ENCODE measurements at places on chromosomes 2 and 18. TPM values are rescaled to one million over a fixed set of nuclear protein-coding genes. Genes with fewer than 3 reads are reported as not detected.

DNA sequence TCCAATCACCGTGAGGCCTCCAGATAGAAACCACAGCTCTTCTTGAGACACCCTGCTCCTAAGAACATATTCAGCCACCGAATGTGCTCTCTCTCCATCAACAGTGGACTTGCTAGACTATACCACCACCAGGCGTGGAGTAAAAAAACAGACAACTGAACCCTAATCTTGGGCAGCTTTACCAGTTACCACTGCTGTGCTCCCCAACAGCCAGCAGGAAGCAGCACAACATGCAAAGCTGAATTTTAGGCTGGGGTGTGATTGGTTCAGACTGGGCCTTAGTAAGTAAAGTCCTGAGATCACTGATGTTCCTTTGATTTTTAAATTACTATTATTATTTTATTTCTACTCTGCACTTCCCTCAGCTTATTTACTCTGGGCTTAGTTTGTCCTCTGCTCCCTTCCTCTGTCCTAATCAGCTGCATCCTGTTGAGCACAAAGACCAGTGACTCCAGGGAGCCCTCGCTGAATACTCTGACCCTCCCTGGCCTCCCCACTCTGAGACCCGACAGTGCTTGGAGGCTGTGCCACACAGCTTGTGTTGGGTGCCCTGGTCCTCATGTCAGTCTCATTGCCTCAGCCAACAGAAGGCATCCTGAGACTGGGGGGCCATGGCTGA is 21.9 kb downstream of the MRPL35 start:
- DNase-seq: no peak
- H3K27ac ChIP-seq: peak overlapping the region; percentile 11
- H3K4me3 ChIP-seq: no peak overlapping the region
- H3K4me1 ChIP-seq: peaks cover 38% of the 10 kb centered on the region
- H3K36me3 ChIP-seq: no peaks in the 10 kb centered on the region

DNA sequence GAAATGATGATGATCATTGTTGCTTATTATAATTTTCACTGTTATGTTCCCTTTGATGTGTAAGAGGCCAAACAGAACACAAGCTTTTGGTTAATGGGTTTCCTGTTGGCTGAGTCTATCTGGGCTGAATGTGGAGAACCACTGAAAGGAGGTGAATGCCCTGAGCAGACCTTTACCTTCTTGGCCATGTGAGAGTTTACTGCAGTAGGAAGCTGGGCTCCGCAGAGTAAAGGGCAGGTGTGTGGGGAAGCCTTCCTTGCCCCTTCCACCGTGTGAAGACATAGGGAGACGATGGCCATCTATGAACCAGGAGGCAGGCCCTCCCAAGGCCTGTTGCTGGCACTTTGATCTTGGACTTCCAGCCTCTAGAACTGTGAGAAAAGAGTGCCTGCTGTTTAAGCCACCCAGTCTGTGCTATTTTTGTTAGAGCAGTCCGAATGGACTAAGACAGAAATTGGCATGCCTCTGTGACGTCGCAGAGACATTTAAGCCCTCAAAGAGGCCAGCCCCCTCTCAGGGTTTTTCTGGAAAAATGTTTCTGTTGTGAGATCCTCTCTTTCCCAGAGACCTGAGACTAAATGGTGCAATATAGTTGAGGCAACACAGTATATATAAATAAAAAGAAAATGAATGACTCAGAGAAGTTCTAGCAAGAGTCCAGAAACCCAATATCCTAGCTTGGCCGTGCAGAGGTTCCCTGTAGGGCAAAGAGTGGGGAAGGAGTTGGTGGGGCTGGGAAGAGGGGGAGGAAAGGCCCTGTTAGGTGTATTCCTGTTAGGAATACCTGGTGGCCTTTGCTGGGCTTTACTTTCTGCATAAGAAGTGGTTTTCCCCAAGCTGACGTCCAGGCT is 121.9 kb upstream of the LGALSL start:
- DNase-seq: no peak
- H3K4me1 ChIP-seq: peaks cover 48% of the 10 kb centered on the region
- H3K27ac ChIP-seq: peak overlapping the region; percentile 20
- no peaks in the 10 kb centered on the region for H3K36me3 ChIP-seq
- no peaks in the 10 kb centered on the region for H3K27me3 ChIP-seq
- H3K4me3 ChIP-seq: no peak overlapping the region

DNA sequence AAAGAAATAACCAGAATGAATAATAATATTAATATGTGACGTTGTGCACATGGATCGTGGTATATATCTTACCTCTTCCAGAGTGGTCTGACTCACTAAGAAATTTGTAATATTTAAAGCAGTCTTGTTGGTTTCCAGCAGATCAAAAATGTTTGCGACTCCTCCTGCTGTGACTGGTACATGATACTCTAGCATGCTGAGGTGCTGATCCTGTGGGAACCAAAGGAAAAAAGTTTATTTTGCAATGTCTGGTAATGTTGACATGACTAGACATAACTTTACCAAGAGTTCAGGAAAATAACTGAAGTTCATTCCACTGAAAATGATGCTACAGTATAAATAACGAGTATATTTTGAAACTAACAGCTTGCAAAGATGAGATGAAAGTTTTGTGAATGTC is 124.5 kb upstream of the BARD1 start:
- no peak for DNase-seq
- H3K4me1 ChIP-seq: no peaks in the 10 kb centered on the region
- no peak overlapping the region for H3K4me3 ChIP-seq
- no peak overlapping the region for H3K27ac ChIP-seq

- no peak overlapping the region for H3K4me3 ChIP-seq
- no peak overlapping the region for H3K27ac ChIP-seq
- no peaks in the 10 kb centered on the region for H3K36me3 ChIP-seq
- no peak for DNase-seq
- H3K27me3 ChIP-seq: no peaks in the 10 kb centered on the region
Observed at GRCh38 chr18:36610258-36610657, 218.5 kb downstream of the TPGS2 start.

DNA sequence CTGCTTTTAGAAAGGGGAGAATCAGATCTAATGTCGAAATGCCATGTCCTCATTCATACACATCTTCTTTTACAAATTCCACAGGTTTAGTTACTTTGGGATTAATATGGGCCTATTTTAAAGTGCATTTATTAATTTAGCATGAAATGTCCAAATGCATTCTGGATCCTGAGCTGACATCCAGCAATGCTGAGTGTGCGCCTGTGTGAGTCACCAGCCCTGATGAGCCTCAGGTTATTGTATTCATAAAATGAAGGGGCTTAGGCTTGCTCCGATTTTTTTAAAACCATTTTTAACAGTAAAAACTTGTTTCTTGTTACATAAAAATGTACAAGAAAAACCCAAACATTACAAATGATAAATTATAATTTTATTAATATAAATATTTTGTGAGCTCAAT is 94.1 kb downstream of the SH3YL1 start:
- no peak overlapping the region for H3K27ac ChIP-seq
- H3K36me3 ChIP-seq: no peaks in the 10 kb centered on the region
- DNase-seq: no peak

DNA sequence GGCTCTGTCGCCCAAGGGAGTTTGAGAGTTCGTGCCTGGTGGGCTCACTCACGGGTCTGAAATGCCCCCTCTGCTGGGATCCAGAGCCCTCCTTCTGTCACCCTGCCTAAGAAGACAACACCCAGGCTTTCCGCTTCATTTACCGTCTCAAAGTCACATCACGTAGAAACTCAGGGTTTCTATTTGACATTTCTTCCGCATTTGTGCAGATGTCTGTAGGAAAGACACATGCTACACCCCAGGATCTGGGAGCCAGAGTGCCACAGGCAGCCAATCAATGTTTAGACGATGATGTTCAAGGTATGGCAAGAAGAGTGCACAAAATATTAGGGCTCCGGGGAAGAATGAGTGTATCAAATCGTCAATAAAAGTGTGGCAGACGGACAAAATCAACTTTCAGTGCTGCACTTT is 24.4 kb upstream of the ACKR3 start:
- no peak overlapping the region for H3K27ac ChIP-seq
- H3K27me3 ChIP-seq: no peaks in the 10 kb centered on the region
- H3K4me1 ChIP-seq: peaks cover 7% of the 10 kb centered on the region
- no peaks in the 10 kb centered on the region for H3K36me3 ChIP-seq

DNA sequence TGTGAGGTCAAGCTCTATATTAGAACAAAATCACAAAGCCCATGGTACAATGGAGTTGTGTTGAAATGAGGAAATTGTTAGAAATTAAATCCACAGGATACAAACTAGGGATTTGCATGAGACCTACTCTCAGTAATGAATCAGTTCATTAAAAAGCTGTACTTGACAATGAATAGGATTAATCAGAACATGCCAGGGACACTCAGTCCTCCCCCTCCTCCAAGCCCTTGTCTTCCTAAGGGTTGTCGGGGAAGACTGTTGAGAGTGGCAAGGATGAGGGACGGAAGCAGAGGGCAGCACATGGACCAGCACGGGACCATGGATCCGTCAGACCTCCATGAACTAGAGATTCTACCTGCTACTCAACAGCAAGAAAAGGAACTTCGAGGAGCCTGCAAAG is 39.8 kb downstream of the SPRED2 start:
- no peak for DNase-seq
- H3K36me3 ChIP-seq: no peaks in the 10 kb centered on the region
- no peak overlapping the region for H3K4me3 ChIP-seq
- peaks cover 51% of the 10 kb centered on the region for H3K4me1 ChIP-seq
- H3K27ac ChIP-seq: no peak overlapping the region

DNA sequence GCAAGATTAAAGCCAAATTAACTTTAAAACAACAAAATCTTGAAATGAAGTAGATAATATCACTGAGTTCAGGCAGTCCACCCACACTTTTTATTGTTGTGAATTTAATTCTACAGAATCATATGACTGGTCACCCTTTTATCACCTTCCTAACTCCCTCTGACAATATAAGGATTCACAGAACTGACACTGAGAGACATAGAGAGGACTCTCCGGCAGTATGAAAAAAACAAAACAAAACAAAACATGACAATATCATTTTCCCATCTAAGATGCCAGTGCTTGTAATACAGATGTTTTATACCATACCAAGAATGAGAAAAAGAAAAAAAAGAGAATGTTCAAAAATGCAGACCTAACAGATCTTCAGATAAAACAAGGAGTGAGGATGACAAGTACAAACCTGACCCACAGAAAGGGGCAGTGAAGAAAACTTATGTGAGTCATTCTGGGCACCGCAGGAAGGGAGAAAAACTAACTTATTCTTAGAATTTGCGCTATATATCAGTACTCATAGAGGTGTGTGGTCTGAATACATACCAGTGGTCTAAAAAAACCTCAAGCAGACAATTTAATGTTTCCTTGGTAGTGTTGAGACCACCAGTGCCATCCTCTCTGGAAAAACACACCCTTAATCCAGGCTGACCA is 136.6 kb downstream of the ZAP70 start:
- H3K27ac ChIP-seq: no peak overlapping the region
- H3K4me3 ChIP-seq: no peak overlapping the region
- DNase-seq: no peak
- H3K4me1 ChIP-seq: peaks cover 7% of the 10 kb centered on the region
- no peaks in the 10 kb centered on the region for H3K27me3 ChIP-seq

GRCh38 chr2:207472343-207473048 is 57.3 kb upstream of the CREB1 start:
- no peaks in the 10 kb centered on the region for H3K27me3 ChIP-seq
- no peak overlapping the region for H3K27ac ChIP-seq
- H3K4me3 ChIP-seq: peak overlapping the region; percentile 12
- H3K36me3 ChIP-seq: no peaks in the 10 kb centered on the region
- DNase-seq: no peak

DNA sequence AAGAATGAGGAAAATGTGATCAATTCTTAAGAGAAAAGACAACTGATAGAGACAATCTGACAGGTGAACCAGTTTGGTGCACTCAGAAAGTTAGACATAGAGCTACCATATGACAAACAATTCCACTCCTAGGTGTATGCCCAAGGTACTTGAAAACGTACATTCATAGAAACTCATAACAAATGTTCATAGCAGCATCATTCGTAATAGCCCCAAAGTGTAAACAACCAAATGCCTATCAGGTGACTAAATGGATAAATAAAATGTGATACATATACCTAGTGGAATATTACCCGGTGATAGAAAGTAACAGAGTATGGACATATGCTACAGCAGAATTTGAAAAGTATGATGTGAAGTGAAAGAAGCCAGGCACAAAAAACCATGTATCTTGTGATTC is 149.3 kb upstream of the TRIB2 start:
- no peaks in the 10 kb centered on the region for H3K27me3 ChIP-seq
- H3K36me3 ChIP-seq: no peaks in the 10 kb centered on the region
- DNase-seq: no peak
- H3K4me3 ChIP-seq: no peak overlapping the region

- H3K36me3 ChIP-seq: no peaks in the 10 kb centered on the region
- no peak overlapping the region for H3K4me3 ChIP-seq
- DNase-seq: no peak
- no peaks in the 10 kb centered on the region for H3K4me1 ChIP-seq
Observed at GRCh38 chr2:199594443-199594842, 136.7 kb upstream of the SATB2 start.

- no peak for DNase-seq
- H3K27me3 ChIP-seq: no peaks in the 10 kb centered on the region
- no peak overlapping the region for H3K4me3 ChIP-seq
- H3K27ac ChIP-seq: no peak overlapping the region
- H3K4me1 ChIP-seq: no peaks in the 10 kb centered on the region
Observed at GRCh38 chr2:151845884-151846283, 17.7 kb upstream of the ARL5A start.

DNA sequence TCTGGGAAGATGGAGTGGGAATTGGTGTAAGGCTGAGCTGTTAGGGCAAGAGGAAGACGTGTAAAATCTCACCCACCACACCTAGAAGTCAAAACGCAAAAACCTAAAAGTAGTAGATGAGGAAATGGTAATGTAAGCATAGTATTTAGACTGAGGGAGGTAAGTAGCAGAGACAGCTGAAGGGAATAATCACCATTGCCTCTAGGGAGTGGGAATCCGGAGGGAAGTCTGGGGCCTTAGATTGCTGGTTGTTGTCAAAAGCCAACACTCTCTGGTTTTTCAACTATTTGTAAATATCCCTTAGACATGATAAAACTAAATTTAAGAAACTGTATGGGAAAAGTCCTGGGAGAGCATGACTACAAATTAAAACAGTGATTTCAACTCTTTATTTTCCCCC is 28.7 kb upstream of the MYCN start:
- H3K27me3 ChIP-seq: no peaks in the 10 kb centered on the region
- H3K36me3 ChIP-seq: no peaks in the 10 kb centered on the region
- H3K27ac ChIP-seq: no peak overlapping the region
- DNase-seq: no peak

The SNTG2 gene
- total RNA-seq: 1.4 TPM

The FBXO41 gene
- 2.9 TPM for total RNA-seq

The ZEB2 gene
- total RNA-seq: 220 TPM

The CDKL4 gene
- 1.7 TPM for total RNA-seq

The SERPINB12 gene
- not detected for total RNA-seq

The LIMS3 gene
- total RNA-seq: 2.4 TPM

The RGPD4 gene
- total RNA-seq: not detected

The CHRNA1 gene
- not detected for total RNA-seq

The PHLPP1 gene
- 12.6 TPM for total RNA-seq

All from lower lobe of right lung (tissue), 2 donors.